Skeletal muscle tissue (tissue), 5 donors: ENCODE measurements at places on chromosomes 2 and 18. TPM values are rescaled to one million over a fixed set of nuclear protein-coding genes. Genes with fewer than 3 reads are reported as not detected.

MYOM1 gene
- 661 TPM for total RNA-seq

GPR35 gene
- 1.0 TPM for total RNA-seq

RUFY4 gene
- total RNA-seq: not detected

DUSP2 gene
- total RNA-seq: 4.2 TPM

ANKZF1 gene
- 27.7 TPM for total RNA-seq
